EH (cell line): ENCODE measurements at places on chromosomes 7 and 10.

DNA sequence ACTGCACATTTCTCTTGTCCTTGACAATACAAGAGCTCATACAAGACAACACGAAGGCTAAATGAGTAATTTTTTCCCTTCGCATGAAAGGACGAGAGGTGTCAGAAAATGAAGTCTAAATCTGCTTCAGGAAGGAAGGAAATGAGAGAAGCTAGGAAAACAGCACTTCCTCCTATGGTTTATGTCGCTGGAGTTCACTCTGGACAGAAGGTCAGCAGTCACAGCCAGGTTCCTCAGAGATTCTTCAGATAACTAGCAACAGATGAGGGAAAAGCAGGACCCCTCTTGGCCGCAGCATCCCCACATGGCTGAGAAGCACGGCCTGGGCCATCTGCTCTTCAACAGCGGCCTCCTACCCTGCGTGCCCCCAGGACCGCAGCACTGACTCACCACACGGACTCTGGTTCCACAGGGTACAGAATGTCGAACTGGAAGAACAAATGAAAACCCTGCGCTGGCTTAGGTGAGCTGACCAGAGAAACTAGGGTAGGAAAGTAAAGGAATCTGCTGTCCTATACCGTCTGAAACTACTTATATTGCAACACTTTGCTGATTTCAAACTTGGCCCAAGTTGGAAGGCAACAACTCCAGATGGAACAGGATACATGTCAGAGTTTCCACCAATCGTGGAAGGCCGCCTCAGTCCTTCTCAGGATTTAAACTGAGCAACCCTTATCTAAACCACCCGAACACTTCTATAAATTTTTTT is 26.3 kb downstream of the DNMBP start:
- peak; percentile 89 for DNase-seq

DNA sequence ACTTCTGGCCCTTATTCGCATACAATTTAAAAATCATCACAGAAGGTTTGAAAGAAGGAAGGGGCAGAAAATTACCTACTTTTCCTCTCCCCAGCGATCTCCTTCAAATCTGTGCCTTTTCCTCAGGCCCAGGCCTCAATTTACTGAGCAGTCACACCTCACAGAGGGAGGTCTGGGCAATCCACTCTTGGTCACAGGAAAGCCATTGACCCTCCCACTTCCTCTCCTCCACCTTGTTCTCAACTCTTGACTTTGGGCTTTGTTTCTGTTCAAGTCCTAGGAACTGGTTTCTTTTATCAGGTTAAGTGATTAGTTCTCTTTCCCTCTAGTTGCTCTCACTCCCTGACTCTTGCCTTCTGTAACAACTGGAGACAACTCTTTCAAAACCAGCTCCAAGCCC is 37.0 kb upstream of the ATRNL1 start:
- DNase-seq = no peak

DNA sequence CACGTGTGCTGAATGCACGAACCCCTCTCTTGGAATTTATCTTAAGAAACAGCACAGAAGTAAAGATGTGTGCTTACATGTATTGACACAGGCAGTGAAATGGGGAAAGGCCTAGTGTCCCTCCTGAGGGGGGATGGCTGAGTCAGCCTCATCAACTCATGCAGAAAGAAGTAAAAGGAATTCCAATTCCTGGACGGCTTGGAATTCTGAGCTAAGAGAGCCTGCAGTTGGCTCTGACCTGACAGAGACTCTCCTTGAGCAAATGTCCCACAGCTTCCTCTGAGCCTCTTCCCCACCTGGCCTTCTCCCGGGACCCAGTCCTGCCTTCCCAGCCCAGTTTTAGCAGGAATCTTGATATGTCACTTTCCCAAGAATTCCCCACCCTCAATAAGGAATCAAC is 542.4 kb upstream of the ADARB2 start:
- no peak for DNase-seq

- DNase-seq = peak; percentile 1
These were observed 121.8 kb downstream of the SGMS1 start for GRCh38 chr10:50501924-50502452.

- peak; percentile 85 for DNase-seq
These were observed 198.8 kb downstream of the TNS3 start for GRCh38 chr7:47383072-47383471.

GRCh38 chr7:143494622-143495021 is 16.9 kb downstream of the TAS2R41 start:
- peak; percentile 42 for DNase-seq

DNA sequence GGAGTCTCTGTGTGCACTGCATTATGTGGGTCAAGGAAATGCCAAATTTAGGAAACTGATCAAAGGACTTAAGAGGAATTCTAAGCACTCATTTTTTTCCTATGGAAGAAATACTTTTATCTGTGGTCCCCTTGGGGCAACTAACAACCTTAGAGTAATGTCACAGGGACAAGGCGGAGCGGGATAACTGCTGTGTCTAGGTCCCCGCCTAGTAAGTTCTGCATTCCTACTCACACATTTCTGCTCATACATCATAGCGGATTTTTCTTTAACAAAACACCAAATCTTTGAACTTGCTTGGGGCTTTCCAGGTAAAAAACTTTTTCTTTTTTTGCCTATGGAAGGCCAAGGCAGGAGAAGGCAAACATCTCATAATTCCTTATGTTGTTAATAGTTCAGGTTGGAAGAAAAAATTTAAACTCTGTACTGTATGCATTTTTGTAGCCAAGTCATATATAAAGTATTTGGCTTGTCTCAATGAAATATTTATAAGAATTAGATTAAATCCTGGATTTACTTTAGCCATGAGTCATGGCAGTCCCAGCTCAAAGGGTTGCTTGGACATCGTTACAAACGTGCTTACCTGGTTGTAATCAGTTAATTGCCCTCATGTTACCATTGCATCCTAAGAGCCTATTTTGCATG is 285.0 kb downstream of the PHTF2 start:
- DNase-seq = peak; percentile 43

DNA sequence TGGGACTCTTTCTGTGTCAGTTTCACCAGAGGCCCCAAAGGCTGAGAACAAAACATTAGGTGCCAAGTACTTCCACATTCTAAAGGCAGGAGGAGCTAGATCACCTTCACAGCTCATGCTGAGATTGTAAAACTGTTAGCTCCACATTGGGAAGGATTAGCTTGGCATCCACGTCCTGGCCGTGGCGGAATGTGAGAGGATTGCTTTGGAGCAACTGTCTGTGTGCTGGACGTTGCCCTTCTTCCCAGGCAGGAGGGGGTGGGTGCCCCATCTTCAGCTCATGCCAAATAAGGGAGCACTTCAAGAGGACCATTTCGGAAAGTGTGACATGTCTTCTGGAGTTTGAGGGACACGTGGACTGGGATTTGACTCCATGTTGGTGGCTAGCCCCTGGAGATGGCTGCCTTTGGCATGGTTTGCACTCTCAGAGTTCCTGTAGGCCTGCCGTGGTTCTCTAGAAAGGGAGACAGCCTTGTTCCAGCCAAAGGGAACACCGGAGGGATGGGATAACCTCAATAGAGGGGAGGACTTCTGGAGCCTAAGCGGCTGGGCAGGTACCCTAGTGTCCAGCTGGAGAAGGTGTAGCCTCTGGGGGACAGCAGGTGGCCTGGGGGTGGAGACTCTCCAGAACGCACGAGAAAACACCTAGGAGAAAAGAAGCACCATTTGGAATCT is 19.9 kb upstream of the FMC1 start:
- peak; percentile 40 for DNase-seq

DNA sequence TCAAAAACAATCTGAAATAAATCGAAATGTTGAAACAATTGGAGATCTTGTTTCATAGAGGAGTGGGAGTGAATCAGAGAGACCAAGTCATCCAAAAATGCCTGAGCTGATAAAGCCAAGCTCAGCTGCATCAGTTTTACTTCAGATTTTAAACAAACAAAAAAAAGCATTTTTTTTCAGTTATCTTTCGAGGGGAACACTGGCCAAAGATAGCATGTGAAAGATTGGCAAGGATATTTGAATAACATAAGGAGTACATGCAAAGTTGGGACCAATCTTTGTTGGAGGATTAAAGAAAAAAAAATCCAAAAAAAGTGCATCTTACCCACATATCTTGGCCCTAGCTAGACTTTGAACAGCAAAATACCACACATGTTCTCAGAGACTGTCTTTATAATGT is 47.2 kb downstream of the RHOBTB1 start:
- DNase-seq = no peak

GRCh38 chr10:101829561-101830315 is 11.5 kb upstream of the OGA start:
- DNase-seq = peak; percentile 25

DNA sequence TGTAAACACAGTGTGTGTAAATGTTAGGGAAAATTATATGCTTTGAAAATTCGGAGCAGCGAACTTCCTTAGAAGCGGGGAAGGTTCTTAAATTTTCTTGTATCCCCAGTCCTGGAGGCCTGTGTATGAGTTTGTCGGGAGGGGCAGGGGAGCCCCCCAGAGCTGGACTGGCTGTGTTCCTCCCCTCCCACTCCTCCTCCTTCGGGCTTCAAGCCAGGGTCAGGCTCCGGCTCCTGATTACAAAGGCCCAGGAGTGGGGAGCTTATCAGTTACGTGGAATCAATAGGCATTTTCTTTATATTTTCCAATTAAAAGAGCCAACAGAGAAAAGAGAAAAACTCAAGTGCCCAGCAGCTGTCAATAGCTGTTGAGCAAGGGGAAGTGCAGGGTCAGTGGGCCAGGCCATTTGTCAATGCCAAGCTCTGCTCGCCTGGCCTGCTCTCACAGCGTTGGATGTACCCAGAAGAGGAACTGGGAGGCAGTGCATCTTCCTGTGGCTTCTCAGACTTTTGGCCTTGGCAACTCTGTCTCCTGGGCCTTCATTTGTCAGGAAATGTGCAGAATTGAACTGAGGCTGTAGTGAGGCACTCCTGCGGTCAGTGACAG is 156.9 kb upstream of the PCBD1 start:
- DNase-seq = no peak

GRCh38 chr10:22002591-22003176 is 846 bp downstream of the DNAJC1 start:
- peak; percentile 62 for DNase-seq

- no peak for DNase-seq
These were observed 2.7 kb downstream of the CTTNBP2 start for GRCh38 chr7:117870448-117871130.

DNA sequence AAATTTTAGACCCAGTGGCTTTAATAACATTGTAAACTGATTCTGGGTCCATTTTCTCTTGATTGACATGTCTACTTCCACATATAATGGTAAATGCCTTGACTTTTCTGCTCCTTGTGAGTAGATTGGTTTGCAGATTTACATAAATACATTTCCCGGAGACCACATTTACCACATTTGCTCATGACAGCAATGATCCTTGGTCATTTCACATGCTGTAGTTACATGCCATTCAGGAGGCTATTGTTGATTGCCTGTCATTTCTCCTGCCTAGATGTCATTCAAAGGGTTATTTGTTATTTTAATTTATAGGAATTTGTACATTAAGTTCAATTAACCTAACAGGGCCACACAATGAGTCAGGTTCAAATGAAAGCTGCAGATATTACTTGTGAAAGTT is 280.5 kb downstream of the CNTNAP2 start:
- DNase-seq = no peak

DNA sequence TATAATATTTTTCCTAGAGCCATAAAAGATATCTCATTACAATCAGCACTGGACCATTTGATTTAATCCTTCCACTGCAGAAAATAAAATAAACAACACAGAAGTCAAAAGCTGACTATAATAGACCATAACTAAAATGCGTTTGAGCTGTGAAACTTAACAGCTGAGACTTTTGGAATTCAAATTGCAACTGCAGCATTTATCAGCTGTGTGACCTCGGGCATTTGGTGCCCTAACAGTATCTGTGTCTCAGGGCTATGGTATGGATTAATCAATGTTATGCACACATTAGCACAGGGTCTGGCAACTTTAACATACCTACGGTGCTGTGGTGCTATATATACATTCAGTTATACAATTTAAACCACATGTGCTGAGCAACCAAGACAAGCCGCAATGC is 160.1 kb downstream of the COL28A1 start:
- DNase-seq = no peak

DNA sequence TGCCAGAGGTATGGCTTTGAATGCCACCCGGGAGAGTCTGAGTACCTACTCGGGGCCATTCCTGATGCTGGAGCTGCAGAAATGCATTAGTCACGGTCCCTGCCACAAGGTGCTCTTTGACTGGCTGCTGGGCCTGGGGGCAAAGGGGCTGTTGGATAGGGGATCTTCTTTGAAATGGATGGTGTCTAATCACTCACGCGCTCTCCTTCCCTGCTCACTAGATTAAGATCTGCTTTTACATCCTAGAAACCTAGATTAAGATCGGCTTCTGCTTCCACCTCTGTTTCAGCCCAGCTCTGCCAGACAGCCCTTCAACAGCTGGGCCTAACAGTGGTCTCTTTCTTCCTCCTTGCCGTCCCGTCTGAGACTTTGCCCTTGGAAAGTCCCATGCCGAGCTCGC is 57.2 kb downstream of the PAX2 start:
- no peak for DNase-seq

- DNase-seq = peak; percentile 45
These were observed 15.0 kb upstream of the AKR1B1 start for GRCh38 chr7:134473861-134474291.
